Activated T-cell treated with anti-CD3 and anti-CD28 coated beads, Interleukin-2, amount 50 U/mL, for 48 hours (primary cell): ENCODE measurements at places on chromosomes 3 and 15.

GRCh38 chr3:115898656-115899410 is 275.5 kb downstream of the GAP43 start:
- DNase-seq, result no peak

DNA sequence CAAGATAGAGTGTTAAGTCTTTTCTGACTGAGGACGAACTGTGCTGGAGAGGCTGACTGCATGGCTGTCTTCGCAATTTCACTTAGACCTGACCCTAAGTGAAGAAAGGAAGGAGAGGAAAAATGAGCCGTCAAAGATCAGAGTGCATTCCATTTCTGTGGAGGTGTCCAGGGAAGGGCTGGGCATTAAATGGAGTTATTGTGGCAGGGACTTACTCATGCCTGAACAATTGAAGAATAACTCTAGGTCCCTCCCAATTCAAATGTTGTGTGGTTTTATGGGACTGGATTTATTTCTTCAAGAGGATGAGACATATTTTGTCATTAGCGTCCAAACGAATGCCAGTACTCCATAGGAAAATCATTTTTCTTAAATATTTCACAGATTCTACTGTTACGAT is 187.3 kb upstream of the CFAP20DC start:
- DNase-seq, result no peak

- DNase-seq, result no peak
These were observed 14.4 kb upstream of the ALDH1L1 start for GRCh38 chr3:126194713-126195305.

- DNase-seq, result no peak
These were observed 163.0 kb upstream of the TMCO5A start for GRCh38 chr15:37771465-37771864.

DNA sequence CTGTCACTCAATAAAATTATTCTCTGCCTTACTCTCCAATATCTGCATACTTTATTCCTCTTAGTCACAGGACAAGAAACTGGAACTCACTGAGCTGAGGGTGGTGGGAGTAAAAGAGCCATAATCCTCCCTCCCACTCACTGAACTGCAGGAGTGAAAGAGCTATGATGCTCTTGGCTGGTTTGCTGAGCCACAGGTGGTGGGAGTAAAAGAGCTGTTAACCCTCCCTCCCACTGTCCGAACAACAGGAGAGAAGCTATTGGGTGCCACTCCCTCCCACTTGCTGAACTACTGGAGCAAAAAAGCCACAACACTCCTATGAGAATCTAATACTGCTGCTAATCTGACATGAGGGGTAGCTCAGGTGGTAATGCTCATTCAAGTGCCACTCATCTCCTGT is 391.0 kb downstream of the NSUN3 start:
- DNase-seq, result no peak

DNA sequence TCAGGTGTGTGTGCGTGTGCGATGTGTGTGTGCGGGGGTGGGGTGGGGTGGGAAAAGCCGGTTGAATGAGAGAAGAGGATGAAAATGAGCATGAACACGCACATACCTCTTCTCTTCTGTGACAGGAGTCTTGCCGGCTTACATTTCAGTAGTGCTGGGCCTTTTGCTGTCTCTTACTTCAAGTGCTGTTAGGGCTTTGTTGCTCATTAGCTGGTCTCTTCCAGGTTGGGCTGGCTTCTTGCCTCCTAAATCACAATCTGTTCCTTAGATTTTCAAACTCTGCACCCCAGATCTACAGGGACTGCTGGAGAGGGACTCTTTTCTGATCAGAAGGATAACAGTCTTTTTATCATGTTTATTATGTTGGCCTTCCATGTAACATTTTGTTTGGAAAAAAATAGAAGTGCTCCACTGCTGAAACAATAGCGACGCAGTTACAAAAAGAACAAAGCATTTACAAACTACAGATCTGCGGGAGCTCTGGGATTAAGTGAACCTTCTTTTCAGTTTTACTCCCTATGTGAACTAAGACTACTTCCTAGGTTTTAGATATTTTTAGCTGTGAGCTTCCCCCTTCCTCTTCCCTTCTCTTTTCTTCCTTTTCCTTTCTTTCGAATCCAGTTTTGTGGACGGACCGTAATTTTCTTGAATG is 48.5 kb downstream of the USP13 start:
- DNase-seq, result no peak

- no peak for DNase-seq
These were observed 23.6 kb upstream of the FMN1 start for GRCh38 chr15:33218071-33218491.

- DNase-seq, result no peak
These were observed 106.7 kb upstream of the TNIK start for GRCh38 chr3:171566803-171567422.

- DNase-seq, result no peak
These were observed 163.1 kb upstream of the HES1 start for GRCh38 chr3:193972832-193973231.

DNA sequence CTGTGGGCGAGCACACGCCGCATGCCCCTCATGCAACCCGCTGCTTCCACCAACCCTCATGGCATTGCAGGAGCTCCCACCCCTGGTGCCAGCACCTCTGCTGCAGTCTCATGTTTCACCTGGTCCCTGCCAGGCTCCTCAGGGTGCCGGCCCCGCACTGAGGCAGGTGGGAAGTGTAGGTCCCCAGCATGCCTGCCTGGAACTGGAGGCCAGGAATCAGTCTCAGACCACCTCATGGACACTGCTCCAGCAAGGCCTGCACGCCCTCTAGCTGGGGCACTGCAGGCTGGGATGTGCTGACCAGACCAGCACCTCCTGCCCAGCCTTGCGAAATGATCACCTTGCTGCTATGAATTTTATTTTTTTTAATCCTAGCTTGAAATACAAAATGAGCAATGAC is 39.1 kb downstream of the OCA2 start:
- no peak for DNase-seq

- no peak for DNase-seq
These were observed 162.4 kb upstream of the TGFBR2 start for GRCh38 chr3:30443756-30444673.

GRCh38 chr3:41863024-41863423 is 98.9 kb downstream of the ULK4 start:
- DNase-seq, result no peak

GRCh38 chr3:38354588-38355330 is 8.2 kb downstream of the XYLB start:
- DNase-seq, result no peak

DNA sequence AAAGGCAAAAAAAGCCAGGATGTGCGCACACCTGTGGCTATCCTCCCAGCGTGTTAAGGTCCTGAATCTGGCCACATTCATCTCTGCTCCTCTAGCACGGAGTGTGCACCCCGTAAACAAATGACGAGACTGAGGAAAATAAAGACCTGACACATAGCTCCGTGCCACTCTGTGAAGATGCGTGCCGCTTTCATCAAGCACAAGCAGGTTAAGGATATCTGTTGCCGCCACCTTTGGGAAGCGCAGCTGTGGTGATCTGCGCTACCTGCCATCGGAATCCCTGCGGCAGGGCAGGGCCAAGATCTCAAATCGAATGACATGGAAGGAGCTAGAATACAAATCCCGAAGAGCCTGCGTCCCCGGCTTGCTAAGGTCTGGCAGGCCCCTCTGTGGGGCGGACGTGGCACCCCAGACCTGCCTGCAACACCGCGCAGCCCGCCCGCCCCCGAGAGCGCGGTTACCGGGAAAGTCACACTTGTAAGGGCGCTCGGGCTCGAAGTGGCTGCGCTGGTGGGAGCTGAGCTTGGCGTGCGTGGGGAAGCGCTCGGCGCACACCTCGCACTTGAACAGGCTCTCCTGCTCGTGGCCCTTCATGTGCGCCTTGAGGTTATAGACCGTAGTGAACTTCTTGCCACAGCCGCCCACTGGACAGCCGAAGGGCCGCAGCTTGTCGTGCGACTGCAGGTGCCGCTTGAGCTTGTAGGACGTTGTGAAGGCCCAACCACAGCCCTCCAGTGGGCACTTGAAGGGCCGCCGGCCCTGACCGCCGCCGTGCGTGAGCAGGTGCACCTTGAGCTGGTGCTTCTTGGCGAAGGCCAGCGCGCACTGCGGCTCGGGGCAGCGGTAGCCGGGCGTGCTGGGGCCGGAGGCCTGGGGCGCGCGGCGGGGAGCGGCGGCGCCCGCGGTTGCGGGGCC is 936 bp downstream of the ZXDC start:
- peak; percentile 60 for DNase-seq

DNA sequence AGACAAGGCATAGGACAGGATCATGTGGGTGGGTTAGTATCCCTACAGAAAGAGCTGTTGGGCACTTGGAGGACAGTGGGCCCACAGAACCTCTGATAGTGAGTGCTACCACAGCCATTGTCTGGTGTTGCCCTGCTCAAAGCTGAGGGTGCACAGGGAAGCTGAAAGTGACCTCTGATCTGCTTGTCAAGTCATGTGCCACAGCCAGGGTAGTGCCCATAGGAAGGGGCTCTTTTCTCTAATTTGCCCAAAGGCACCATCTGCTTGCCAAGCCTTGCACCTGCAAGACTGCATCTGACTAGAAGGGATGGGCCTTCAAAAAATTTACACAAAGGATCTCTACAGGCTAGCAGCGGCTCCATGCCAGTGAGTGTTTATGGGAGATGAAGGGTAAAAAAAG is 87.4 kb upstream of the GSK3B start:
- peak; percentile 20 for DNase-seq

- no peak for DNase-seq
These were observed 237.8 kb upstream of the PEX5L start for GRCh38 chr3:180274536-180274935.

DNA sequence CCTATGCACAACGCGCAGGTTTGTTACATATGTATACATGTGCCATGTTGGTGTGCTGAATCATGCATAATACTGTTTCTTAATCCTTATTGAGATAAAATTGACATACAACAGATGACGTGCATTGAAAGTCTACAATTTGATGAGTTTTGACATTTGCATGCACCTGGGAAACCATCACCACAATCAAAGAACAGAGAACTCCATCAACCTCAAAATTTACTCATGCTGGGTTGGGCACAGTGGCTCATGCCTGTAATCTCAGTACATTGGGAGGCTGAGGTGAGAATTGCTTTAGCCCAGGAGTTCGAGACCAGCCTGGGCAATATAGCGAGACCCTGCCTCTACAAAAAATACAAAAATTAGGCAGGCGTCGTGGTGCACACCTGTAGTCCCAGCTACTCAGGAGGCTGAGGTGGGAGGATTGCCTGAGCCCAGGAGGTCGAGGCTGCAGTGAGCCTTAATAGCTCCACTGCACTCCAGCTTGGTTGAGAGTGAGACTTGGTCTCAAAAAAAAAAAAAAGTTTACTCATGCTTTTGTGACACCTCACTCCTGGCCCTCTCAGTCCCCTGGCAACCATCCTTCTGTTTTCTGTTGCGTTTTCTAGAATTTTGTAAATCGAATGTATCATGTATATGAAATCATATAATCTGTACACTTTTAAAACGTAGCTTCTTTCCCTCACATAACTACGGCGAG is 56.6 kb downstream of the BHLHE40 start:
- no peak for DNase-seq

DNA sequence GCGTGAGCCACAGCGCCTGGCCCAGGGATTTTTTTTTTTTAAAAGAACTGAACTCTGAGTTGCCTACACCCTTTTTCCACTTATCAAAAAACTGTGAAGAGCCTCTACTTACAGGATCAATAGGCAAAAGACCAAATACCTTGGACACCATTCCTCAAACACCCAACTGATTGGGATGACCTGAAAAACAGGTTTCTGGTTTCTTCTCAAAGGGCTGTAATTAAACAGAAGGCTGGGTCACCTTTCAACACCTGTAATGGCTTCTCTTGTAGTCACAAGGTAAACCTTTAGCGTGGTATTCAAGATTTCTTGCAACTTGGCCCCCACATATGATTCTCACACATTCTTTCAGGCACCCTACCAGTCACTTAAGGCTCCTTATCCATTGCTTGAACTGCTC is 38.4 kb upstream of the PLXND1 start:
- no peak for DNase-seq
